ENCODE measurements at places on chromosomes 16 and 17.

DNA sequence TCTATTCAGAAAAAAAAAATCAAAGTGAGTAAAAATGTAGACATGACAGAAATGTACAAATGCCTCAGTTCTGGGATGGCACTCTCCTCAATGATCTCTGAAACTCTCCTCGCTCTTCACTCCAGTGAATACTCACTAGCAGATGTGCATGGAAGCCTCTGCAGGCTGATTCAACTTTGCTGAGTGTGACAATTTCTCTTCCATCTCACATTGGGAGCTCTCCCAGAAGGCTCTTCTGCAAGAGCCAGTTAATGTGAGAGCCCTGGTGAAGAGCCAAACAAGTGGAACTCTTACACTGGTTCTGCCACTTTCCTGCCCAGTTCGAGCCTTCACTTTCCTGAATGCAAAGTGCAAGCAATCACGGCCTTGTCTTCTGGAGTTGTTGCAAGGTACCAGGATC is 147.1 kb upstream of the IRX6 start:
- DNase-seq, result no peak

DNA sequence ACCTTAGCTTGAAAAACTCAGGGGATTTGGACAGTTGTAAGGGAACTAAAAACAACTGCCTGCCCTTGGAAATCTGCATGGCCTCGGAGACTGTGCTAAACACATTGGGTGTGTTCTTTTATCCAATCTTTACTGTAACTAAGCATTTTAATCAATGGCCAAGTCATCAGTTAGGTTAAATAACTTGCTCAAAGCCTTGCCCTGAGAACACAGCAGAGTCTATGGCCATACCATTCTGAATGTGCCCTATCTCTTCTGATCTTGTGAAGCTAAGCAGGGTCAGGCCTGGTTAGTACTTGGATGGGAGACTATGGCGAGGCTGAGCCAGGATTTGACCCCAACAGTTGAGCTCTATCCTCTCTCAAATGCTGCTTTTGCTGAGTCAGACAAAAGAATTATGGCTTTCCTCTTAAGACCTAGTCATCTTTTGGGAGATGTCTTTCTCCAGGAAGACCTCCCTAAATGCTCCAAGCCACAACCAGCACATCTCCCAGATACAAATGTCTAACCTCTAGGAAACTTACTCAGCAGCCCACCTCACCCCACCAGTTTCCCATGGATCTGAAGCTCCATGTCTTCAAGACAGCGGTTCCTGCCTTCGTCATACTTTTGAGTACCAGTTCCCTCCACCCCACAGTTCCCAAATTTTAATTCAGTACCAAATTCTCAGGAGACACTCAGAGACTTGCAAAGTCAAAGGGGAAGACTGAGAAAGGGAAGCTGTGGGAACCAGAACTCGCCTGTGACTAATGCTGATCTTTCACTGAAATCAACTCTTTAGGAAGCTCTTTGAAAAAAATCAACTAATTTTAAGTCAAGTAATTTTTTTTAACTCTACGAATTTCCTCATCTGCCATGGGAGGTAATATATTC is 336.1 kb downstream of the MAF start:
- no peak for DNase-seq

DNA sequence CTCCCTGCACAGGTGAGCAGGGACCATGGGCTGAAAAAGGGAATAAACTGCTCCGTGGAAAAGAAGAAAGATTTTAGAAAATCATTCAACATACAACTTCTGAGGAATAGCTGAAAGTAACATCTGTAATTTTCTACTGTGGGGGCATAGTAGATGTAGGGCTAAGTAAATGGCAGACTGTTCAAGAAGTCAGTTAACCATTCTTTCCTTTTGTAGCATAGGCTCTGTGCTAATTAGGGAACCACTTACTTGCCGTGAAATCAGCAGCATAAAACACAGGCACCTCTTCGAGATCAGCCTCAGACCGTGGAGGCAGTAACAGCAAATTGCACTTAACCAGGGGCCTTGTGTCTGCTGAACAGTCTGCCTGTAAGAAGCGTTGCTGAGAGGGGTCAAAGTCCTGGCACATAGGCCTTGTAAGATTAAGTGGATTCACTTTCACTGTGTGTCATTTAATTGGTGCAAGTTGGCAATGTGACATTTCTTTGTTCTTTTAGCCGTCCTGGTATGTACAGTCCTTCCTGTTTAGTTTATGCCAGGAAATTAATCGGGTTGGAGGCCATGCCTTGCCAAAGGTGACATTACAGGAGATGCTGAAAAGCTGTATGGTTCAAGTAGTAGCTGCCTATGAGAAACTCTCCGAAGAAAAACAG is 10.4 kb downstream of the COG1 start:
- peak; percentile 24 for DNase-seq

DNA sequence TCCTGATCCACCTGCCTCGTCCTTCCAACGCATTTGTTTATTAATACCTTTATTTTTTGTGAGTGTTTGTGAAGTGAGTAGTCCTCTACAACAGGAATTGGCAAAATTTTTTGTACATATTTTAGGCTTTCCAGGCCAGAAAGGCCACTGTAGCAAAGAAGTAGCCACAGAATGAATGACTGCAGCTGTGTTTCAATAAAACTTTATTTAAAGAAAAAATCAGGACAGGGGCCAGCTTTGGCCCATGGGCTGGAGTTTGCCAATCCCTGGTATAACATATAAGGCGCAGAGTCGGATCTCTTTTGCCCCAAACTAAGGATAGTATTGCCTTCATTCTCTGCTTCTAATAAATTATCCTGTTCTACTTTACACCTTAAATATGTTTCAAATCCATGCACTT is 198.0 kb upstream of the COX10 start:
- no peak for DNase-seq

- no peak for DNase-seq
Measured at GRCh38 chr17:77414811-77415400, 274.1 kb downstream of the SEC14L1 start.

DNA sequence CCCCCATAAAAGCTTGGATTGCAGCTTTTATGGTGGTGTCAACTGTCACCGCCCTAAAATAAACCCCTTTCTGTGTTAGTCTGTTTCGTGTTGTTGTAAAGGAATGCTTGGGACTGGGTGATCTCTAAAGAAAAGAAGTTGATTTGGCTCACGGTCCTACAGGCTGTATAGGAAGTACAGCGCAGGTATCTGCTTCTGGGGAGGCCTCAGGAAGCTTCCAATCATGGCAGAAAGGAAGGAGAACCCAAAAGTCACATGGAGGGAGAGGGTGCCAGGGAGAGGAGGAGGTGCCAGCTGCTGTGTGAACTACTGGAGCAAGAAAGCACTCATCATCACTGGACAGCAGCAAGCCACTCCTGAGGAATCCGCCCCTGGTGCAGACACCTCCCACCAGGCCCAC is 5.9 kb upstream of the CACNA1H start:
- DNase-seq, result no peak

DNA sequence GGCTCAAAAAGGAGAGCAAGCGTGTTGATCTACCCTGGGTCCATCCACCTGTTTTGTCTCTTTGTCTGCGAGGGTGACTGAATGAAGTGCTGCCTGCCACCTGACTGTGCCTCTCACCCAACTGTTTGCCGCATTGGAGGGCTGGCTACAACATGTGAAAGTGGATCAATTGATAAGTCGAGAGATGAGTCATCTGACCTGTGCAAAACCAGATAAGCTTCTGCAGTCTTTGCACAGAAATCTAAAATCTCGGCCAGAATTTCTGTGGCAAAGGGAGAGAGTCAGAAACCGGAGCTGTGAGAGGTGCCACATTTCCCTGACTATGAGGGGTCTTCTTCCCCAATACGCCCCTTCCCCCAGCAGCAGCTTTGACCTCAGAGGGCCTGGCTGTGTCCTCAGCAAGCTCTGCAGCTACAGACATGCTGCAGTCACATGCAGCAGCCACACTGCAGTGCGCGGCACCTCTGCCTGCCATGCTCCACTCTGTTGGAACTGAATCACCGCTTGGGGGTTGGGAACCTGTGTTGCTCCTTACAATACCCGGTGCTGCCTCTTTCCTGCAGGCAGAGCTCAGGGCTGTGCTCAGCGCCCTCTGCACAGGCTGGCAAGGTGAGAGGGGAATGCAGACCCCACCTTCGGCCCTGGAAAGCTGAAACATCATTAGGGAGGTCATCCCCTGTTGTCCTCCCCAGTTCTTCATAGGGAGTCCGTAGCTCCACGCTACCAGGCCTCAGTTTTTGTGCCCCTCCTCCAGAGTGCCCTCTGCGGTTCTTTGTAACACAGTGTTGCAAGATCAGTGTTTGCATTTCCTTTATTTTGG is 16.2 kb upstream of the HAS3 start:
- DNase-seq, result peak; percentile 82

GRCh38 chr16:66746682-66747081 is 4.7 kb downstream of the DYNC1LI2 start:
- no peak for DNase-seq

GRCh38 chr16:87853411-87854052 is 15.8 kb downstream of the SLC7A5 start:
- DNase-seq, result peak; percentile 53

- DNase-seq, result no peak
Measured at GRCh38 chr17:48392857-48393256, 37.2 kb downstream of the SKAP1 start.

DNA sequence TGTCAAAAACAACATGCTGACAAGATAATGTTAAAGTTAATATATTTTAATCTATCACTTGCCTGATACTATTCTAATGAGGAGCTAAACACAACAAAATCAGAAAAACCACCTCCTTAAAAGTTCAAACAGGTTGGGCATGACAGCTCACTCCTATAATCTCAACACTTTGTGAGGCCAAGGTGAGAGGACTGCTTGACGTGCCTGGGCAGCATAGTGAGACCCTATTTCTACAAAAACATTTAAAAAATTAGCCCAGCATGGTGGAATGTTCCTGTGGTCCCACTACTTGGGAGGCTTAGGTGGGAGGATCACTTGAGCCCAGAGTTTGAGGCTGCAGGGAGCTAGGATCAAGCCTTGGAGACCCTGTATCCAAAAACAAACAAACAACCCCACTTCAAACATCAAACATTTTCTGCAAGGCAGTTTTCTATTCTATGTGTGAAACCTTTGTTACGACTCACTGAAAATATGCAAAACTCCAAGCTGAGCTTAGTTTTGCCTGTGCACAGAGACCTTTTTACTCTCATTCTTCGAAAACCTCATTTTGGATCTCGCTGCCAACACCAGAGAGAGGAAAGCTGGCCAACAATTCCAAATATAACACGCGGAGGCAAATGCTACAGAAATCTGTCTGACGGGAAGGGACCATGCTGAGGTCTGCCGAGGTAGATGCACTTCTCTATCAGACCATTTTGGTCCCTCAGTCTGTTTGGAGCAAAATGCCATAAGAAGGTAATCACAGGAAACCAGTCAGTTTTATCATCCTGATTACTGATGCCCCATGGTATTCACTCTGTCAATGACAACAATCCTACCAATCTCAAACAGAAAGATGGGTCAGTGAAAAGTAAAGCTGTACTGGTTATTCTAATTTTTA is 6.2 kb downstream of the PHF12 start:
- no peak for DNase-seq

- peak; percentile 51 for DNase-seq
Measured at GRCh38 chr16:84065536-84066132, 23.0 kb upstream of the SLC38A8 start.

- DNase-seq, result peak; percentile 66
Measured at GRCh38 chr16:74034862-74035261, 261.8 kb upstream of the PSMD7 start.

- DNase-seq, result no peak
Measured at GRCh38 chr17:57236686-57237299, 19.5 kb upstream of the MSI2 start.

DNA sequence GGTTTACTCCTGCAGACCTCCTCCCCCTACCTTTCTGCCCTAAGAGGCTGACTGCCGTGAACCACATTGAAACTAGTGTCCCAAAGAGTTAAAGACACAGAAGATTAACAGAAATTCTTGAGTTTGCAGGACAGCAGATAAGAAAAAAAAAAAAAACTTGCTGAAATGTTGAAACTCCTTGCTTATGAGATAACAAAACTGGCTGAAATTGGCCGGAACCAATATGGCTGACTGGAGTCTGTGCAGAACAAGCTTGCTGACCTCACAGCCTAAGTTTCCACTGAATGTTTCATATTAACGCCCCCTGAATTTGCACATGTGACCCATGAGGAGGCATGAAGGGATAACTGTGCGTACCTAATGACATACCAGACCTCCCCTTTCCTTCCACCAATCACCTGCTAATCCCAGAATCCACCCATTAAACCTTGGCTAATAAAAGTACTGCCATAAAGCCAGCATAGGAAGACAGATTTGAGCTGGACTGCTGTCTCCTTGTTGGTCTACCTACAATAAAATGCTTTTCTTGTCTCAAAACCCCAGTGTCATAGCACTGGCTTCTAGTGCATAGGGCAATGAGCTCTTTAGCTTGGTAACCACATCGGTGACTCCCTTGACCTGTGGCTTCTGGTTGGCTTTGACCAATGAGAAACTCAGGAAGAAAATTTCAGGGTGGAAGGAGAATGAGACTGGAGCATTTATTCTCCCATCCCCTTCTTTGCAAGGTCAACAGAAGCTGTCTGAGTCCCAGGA is 80.1 kb downstream of the PMP22 start:
- no peak for DNase-seq

DNA sequence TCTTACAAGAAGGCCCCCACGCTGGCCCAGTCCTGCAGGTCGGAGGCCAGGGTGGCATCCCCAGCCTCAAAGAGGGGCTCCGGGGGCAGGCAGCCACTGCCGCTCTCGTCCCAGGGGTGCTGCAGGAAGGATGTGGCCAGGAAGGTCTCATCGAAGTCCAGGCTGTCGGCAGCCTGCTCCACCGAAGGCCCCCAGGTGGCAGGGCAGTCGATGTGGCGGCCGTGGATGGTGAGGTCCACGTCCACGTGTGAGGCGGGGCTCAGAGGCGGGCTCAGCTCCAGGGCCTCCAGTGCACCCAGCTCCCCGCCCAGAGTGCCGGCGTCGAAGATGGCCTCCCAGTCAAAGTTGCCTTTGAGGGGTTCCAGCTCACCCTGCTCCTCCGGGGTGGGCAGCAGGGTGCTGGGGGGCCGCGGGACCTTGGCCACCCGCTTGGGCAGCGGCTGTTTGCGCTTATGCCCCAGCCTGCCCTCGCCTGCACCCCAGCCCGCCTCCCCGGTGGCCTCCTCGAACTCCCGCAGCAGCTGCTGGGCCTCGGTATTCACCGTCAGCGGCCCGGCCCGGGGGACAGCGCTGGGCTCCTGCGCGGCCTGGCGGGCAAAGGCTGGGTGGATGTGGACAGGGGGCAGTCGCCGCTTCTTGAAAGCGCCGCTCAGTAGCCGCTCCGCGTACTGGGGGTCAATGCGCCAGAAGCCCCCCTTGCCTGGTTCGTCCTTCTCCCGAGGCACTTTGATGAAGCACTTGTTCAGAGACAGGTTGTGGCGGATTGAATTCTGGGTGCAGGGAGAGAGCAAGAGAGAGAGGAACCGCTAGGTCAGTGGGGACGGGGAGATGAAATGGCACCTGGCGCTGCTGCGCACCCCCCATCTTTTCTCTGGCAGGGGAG is 3.5 kb downstream of the FOXJ1 start:
- peak; percentile 46 for DNase-seq

All from NCI-H1092 treated with DMSO at 0.1 percent for 48 hours (cell line).